ENCODE measurements at places on chromosomes 7 and 10.

- DNase-seq: no peak
Measured at GRCh38 chr10:113666682-113667252, 2.9 kb upstream of the NRAP start.

DNA sequence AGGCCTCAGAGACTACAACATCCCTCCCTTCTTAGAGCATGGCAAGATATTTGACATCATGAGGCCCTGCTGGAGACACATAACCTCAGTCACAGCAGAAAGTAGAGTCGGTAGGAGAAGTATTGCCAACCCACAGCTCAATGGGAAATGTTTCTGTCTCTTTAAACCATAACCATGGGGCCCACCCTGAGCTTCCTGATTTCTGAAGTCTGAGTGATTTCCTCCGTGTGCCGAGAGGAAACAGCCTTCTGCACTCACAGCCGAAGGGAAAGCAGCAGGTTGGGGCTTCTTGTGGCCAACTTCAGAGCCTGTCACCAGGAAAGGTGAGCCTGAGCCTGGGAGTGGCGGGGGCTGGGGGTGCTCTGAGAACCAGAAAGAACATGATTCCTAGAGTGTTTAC is at the start of gene GIMAP1:
Gene GIMAP1 (plus strand): TSS at position 246 of the 400 bp plus-strand sequence. CDS start 2,435 bp downstream, outside the sequence.
- DNase-seq: no peak

DNA sequence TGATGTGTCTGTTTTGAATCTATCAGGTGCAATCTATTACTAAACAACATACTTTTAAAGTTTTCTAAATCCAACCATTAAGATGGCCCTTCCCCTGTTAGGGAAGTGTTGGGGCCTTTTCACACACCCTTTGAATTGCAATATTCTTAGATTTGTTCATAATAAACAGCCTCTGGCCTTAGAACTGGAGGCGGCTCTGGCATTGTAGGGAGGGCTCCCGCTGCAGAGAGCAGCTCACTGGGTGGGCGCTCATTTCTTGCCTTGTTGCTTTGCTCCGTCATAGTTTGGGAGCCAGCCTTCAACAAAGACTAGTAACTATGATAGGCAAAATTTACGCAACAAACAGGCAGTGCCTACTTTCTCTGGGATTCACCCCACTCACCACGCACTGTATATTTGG is 4.2 kb upstream of the HOXA10 start:
- DNase-seq: no peak

DNA sequence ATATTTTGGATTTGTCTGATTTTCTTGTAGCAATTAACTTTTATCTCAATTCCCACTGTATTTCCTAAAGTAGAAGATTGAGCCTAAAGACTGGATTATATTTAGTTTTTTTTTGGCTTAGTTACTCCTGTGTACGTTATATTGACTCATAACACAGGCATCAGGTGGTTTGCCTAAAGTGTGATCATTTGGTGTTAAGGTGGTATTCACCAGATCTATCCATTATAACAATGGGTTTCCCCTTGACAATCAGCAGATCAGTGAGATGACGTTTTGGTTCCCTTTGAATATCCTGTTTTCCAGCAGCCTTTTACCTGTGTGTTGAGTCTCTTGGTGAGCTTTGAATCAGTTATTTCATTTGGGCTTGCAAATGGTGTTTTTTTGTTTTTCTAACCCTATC is 18.1 kb downstream of the MAPK8 start:
- no peak for DNase-seq

GRCh38 chr10:122576291-122576690 is 15.7 kb downstream of the DMBT1 start:
- DNase-seq: no peak

DNA sequence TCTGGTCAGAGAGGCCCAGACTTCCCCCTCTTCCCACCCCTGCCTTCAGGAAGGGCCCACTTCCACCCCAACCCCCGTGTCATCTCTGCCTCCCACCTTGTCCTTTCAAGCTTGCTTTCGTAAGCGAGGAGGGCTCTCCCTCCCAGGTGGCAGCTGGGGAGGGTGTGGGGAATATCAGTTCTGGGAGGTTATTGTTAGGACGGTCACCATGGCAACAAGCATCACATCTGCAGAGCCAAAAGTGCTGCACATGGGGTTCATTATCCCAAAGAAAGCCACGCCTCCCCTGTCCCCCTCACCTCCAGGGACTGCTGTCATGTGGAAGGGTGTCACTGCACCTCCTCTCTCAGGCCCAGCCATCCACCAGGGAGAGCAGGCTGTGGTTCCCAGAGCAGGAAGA is 2.6 kb upstream of the CAMK2B start:
- DNase-seq: no peak

- no peak for DNase-seq
Measured at GRCh38 chr10:73083221-73083620, 13.4 kb downstream of the P4HA1 start.

DNA sequence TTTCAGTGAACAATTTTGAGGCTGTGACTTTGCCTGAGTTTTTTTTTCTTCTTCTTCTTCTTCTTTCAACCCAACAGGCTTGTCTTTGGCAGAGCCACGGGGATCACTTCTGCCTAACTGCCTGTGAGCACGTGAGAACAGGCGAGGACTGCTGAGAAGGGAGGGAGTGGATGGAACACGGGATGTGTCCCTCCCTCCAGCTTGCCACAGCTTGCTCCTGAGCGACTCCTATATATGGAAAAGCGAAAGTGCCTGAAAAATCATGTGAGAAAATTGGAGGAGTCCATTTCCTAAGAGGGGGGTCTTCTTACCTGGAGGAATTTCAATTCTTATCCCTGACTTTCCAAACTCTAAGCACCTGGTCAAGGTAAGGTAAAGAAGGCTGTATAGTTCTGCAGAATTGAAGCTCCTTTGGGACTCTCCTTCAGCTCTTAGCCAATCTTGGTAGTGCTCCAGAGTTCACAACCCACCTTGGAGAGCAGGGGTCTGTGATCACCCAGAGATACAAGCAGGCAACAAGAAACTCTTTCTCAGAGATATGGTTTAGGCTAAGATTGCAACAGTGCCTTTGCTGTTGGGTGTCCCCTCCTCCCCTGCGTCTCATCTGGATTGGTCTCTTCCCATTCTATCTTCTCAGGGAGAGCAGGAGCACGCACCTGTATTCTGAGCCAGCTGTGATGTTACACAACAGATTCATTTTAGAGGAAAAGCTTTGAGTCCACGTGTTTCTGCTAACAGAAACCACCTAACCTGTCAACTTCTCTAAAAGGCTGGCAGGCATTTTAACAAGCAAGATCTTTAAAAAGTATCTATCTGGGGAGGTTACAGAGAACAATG is at the start of gene MAT1A:
Gene MAT1A (minus strand): TSS at position 208 of the 837 bp plus-strand sequence. CDS start 235 bp downstream, outside the sequence.
- peak; percentile 30 for DNase-seq

GRCh38 chr10:77392851-77393250 is 244.8 kb downstream of the KCNMA1 start:
- DNase-seq: no peak

DNA sequence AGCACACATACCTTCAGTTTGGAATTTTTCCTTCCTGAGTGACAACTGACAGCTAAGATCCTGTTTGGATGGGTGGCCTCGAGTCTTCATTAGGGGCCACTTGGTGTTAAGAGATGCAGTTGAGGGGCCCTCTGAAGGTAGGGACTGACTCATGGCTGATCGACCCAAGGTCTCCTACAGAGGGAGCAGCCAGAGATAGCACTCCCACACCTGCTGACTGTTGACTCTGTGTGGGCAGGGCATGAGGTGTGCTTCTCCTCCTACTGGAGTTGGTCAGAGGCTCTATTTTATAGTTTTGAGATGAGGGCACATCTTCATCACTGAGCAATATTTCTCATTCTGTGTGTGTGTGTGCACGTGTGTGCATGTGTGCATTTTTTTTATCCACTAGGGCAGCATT is 378.8 kb upstream of the PODXL start:
- DNase-seq: no peak

- DNase-seq: no peak
Measured at GRCh38 chr10:126129026-126129425, 232.7 kb downstream of the FANK1 start.

- peak; percentile 62 for DNase-seq
Measured at GRCh38 chr10:22988581-22989360, 60.9 kb downstream of the ARMC3 start.

GRCh38 chr7:4174451-4174850 is 507.6 kb upstream of the FOXK1 start:
- DNase-seq: no peak

GRCh38 chr7:5589819-5590595 is 166.4 kb upstream of the TNRC18 start:
- DNase-seq: no peak
